ENCODE measurements at places on chromosomes 7 and 10.

- DNase-seq, result no peak
Measured at GRCh38 chr10:71604324-71605018, 115.1 kb downstream of the C10orf105 start.

DNA sequence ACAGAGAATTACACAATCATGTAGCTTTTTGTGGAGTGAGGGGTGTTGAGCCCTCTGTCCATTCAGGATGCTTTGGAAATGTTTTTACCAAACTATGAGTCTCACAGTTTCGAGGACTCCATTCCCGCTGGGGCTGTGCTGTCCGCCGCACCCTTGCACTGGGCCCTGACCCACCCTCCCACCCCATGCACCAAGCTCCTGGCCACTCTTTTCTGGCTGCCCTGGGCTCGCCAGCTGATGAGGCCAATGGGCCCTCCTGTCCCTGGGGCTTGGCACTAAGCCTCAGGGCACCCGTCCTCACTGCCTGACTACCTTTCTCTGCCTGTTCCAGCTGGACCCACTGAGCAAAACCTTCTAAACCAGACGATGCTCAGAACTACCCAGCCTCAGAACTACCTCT lies 332.1 kb downstream of the PTPRN2 start:
- peak; percentile 37 for DNase-seq

- DNase-seq, result peak; percentile 68
Measured at GRCh38 chr10:126663328-126663727, 7.2 kb downstream of the C10orf90 start.

GRCh38 chr7:129835569-129835968 lies 117.2 kb downstream of the UBE2H start:
- no peak for DNase-seq

DNA sequence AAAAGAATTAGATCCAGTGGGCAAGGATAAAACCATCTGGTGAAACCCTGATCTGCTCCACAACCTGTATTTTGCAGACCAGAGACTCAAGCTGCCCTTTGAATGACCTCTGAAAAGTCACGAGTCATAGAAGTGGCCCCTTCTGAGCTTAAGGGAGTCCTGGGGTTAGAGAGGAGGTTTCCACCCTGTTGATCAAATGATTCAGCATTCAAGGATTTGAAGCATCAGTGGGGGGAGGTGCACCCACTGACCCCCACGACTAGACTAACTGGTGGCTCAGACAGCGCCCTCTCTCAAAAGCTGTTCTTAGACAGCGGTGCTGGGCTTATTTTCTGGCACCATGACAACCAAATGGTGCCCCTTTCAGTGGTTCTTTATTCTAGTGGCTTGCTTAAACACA lies 44.3 kb downstream of the PLCE1 start:
- DNase-seq, result no peak

- no peak for DNase-seq
Measured at GRCh38 chr7:93861325-93861949, 29.1 kb downstream of the TFPI2 start.

- no peak for DNase-seq
Measured at GRCh38 chr7:42002654-42003053, 234.4 kb downstream of the GLI3 start.

DNA sequence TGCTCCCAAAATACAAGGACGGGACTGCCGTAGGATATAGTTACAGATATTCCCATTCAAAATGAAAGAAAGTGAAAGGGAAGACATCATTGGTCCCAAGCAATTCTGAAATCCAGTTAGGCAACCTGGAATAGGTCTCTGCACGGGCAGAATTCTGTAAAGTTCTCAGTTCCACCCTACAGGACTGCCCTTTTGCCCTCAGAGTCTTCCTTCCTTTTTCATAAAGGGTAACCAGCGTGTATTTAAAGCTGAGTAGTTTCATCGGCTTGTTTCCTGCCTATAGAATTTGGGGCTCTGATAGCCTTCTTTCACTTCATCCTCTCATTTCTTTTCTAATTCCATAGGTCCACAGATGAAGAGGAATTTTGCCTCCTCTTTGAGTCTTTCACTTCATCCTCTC lies 20.0 kb downstream of the COPG2 start:
- no peak for DNase-seq

- no peak for DNase-seq
Measured at GRCh38 chr7:158772916-158773315, 56.4 kb downstream of the ESYT2 start.

DNA sequence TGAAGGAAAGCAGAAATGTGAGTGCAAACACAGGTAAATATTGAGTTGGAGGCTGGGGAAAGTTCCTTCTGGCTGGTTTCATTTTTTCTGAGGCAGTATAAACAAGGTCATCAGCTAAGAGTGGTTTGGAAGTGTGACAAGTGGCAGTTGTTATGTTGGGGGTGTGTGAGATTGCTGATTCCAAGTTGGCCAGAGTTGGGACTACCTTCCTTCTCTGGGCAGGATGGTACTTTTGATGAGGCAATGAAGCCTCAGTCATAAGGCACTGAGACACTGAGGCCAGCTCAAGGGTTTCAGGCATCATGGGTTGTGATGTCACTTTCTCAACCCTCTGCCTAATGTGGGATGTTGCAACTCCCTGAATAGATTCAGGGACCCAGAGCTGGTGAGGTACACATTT lies 8.2 kb upstream of the PTTG1IP2 start:
- no peak for DNase-seq

GRCh38 chr7:46652317-46652716 lies 731.2 kb upstream of the IGFBP3 start:
- no peak for DNase-seq
